ENCODE measurements at places on chromosomes 16 and 17.

DNA sequence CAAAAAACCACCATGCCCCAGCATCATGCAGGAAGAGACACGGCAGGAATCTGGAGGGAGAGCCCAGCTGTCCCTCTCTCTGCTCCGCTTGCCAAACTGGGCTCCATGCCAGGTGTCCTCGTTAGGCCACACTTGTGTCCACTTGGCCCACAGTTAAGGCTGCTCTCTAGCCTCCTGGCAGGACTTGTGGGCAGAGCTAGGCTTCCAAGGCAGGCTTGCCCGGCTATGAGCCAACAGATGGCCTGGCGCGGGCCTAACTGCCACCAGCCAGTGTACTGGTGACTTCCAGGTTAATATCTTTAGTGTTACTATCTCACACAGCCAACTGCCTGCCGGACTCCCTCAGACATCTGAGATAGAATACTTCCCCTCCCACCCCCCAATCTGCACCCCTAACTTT lies 10.6 kb downstream of the ATP6V0D1 start:
- DNase-seq: no peak

DNA sequence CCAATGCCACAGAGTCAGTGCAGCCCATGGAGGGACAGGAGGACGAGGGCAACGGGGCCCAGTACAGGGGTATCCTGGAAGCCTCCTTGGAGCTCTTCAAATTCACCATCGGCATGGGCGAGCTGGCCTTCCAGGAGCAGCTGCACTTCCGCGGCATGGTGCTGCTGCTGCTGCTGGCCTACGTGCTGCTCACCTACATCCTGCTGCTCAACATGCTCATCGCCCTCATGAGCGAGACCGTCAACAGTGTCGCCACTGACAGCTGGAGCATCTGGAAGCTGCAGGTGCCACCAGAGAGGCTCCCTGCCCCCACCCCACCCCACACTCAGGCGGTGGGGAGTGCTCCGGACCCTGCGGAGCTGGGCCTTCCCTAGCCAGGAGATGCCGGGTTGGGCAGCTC lies 16.6 kb downstream of the TRPV2 start:
- DNase-seq: no peak

DNA sequence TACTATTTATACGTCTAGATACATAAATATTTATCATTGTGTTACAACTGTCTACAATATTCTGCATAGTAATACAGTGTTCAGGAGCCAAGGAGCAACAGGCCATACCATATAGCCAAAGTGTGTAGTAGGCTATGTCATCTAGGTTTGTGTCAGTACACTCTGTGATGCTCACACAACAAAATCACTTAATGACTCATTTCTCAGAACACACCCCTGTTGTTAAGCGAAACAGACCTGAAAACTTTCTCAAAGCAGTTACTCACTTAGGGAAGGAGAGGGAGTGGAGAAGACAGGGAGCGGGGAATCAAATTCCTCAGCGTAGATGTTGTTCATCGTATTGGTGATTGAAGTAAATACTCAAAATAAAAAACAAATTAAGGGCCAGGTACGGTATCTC lies 269.5 kb downstream of the STX8 start:
- DNase-seq: no peak

- DNase-seq: no peak
Observed at GRCh38 chr16:79128706-79129105, 471.8 kb downstream of the MAF start.

GRCh38 chr17:42098730-42099399 lies 592 bp upstream of the ZNF385C start:
- DNase-seq: no peak

DNA sequence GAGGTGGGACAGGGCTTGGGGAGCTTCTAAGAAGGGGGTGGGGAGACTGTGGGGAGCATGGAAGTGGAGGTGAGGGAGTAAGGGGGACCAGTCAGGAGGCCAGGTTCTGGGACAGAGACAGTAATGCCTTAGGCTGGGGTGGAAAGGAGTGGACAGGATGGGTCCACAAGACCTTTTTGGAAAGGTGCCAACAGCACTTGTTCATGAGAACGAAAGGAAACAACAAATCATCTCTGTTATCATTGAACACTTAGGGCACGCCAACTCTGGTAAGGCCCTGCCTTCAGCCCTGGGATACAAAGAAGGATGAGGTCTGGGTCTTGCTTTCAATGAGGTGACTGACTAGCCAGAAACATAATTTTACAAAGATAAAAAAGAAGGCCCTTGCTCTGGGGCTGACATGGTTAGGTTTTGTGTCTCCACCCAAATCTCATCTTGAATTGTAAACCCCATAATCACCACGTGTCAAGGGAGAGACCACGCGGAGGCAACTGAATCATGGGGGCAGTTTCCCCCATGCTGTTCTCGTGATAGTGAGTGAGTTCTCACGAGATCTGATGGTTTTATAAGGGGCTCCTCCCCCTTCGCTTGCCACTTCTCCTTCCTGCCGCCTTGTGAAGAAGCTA lies 113.8 kb downstream of the SLC39A11 start:
- DNase-seq: no peak

- no peak for DNase-seq
Observed at GRCh38 chr16:67271446-67271845, 7.9 kb upstream of the PLEKHG4 start.

DNA sequence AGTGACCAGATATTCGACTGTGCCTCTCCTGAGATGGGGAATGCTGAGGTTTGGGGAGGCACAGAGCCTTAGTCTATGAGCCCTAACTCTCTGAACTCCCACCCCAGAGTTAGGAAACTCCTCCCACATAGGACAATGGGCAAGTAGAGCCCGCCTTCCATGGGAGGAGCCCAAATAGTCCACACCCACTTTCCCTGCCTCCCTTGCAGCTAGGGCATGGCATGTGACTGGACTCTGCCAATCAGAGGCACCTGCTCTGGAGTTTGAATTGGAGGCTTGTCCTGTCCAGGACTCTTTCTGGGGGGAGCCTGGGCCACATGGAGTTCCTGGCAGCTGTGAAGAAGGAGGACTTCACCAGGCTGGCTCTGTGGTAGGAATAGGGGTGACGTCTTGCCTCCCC lies 48.4 kb downstream of the SOCS1 start:
- no peak for DNase-seq
